HFFc6 (cell line): ENCODE measurements at places on chromosomes 5 and 9. TPM values are rescaled to one million over a fixed set of nuclear protein-coding genes. Genes with fewer than 3 reads are reported as not detected.
A peak's percentile ranks its signal among the peaks of the same experiment; 100 is the strongest.

GRCh38 chr5:68225188-68225910, 9.8 kb downstream of the PIK3R1 start:
- peaks cover 54% of the 10 kb centered on the region for H3K4me1 ChIP-seq
- H3K27me3 ChIP-seq, result no peaks in the 10 kb centered on the region; the same call in 1 of the 2 replicates
- H3K27ac ChIP-seq, result peak overlapping the region; percentile 77
- peaks cover 19% of the 10 kb centered on the region for H3K36me3 ChIP-seq
- H3K4me3 ChIP-seq, result peak overlapping the region; percentile 62
- DNase-seq, result peak; percentile 84

GRCh38 chr9:83505282-83505681, 32.9 kb downstream of the FRMD3 start:
- no peak for DNase-seq
- H3K36me3 ChIP-seq, result peaks cover 13% of the 10 kb centered on the region

DNA sequence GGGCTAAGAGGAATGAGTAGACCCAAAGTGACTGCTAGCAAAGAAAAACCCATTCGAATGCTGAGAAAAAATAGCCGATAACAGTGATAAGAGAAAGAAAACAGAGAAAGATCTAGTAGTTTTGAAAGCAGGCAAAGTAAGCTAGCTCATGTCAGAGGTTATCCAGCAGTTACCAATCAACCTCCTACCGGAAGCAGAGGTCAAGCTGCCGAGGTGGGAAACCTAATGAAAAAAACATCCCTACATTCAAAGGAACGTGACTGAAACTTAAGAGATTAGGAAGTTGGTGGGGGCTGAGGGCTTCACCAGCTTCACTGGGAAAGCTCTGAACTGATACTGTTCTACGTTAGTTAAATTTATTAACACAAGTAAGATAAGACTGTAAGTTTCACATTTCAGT, 32.6 kb downstream of the SSBP2 start:
- H3K27me3 ChIP-seq, result no peaks in the 10 kb centered on the region
- H3K36me3 ChIP-seq, result peaks cover 8% of the 10 kb centered on the region; the same call in 1 of the 2 replicates
- H3K4me1 ChIP-seq, result peaks cover 68% of the 10 kb centered on the region
- H3K4me3 ChIP-seq, result peak overlapping the region; percentile 49

DNA sequence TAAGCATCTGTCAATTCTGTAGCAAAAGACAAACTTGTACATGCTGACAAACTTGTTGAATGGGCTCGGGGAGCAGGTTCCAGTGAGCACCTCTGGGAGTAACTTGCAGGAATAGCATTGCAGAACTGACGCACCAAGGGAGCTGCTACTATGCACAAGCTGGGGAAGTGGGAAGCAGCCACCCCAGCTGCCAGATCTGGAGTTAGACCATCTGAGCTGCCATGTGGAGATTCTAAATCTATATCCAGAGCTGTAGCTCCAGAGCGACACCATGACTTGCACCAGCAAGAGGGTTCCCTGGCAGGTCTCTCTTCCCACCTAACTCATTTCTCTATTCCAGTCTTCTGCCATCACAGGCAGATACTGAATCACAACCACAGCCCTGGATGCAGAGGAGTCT, 346.0 kb upstream of the PANK3 start:
- H3K36me3 ChIP-seq, result no peaks in the 10 kb centered on the region
- peaks cover 7% of the 10 kb centered on the region; the same call in 1 of the 2 replicates for H3K27me3 ChIP-seq
- H3K4me3 ChIP-seq, result no peak overlapping the region
- no peak for DNase-seq

DNA sequence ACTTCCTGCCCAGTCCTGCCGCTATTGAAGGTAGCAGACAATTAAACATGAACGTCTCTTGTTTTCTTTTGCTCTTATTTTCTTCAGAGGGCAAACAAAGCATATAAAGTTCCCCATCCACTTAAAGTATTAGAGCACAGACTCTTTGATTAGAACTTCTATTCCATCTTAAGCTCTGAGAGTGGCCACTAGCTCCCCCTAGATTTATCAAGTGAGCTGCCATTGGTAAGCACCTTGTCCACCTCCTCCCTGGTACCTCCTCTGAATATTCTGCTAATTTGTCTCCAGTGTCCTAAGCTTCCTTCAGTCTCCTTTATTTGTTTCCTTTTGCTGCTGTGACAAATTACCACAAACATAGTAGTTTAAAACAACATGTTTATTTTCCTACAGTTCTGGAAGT, 264.3 kb upstream of the KCNN2 start:
- no peak for DNase-seq
- H3K4me1 ChIP-seq, result peaks cover 13% of the 10 kb centered on the region; the same call in 1 of the 2 replicates
- no peak overlapping the region for H3K27ac ChIP-seq
- peaks cover 9% of the 10 kb centered on the region for H3K36me3 ChIP-seq
- H3K4me3 ChIP-seq, result no peak overlapping the region

- H3K36me3 ChIP-seq, result no peaks in the 10 kb centered on the region
- no peak overlapping the region for H3K4me3 ChIP-seq
- no peak for DNase-seq
- H3K27ac ChIP-seq, result no peak overlapping the region
- peaks cover 8% of the 10 kb centered on the region for H3K4me1 ChIP-seq
These were observed 43.0 kb upstream of the GNAQ start for GRCh38 chr9:78074385-78075291.

PCDHB8 gene
- 0.39 and 2.1 TPM in 2 replicates for total RNA-seq

DDX4 gene
- total RNA-seq, result not detected in 3 replicates

EPB41L4B gene
- total RNA-seq, result 0.37 TPM in 1 of 2 replicates, not detected in the other
